ENCODE measurements at places on chromosomes 1 and 21. TPM values are rescaled to one million over a fixed set of nuclear protein-coding genes. Genes with fewer than 3 reads are reported as not detected.

DNA sequence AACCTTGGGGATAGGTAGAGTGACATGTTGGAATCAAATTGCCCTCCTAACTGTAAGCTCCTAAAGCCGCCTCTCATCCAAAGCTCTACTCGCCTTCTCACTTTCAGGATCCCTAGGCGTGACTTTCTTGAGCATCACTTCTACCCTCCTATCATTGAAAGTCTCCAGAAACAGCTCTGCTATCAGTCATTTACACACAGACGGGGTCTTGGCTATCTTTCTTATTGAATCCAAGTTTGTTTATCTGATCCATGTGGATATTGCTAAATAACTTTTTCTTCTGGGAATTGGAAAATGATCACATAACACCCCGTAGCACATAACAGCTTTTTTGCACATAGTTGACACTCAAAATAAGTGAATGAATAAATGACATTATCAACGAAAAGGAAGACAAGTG lies 216.4 kb upstream of the KIAA0040 start:
- DNase-seq, result no peak

DNA sequence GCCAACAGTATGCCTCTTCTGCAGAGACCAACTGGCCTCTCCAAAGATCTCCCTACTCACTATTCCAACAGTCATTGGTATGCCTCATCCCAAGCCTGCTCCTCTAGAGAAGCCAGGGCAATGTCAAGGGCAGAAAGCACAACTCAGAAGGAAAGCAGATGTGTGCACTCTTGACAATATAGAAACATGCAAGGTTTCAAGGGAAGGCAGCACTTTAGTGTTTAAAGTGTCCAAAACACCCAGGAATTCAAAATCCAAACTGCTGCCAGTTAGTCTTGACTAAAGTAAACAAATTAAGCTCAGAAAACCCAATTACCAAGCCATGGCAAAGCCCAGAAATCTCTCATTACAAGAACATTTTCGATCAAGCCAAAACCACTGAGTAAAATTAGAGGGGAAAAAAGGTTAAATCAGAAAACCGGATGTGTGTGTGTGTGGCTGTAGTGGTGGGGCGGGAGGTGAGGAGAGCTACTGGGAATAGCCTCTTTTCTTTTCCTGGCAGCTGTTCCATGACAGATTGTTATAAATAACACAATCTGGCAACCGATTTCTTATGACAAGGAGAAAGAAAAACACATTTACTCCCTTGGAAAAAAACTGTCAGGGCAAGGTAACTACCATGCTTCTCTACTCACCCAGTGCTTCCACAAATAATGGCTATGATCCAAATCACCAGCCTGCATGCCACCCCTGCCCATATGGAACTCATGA lies 39.2 kb downstream of the EIF2B3 start:
- no peak for DNase-seq

- DNase-seq, result no peak
Measured at GRCh38 chr1:151891512-151891911, 17.8 kb downstream of the THEM4 start.

GRCh38 chr1:198350456-198350855 lies 190.0 kb downstream of the ATP6V1G3 start:
- DNase-seq, result no peak

- DNase-seq, result no peak
Measured at GRCh38 chr1:9204156-9204720, 30.3 kb upstream of the H6PD start.

DNA sequence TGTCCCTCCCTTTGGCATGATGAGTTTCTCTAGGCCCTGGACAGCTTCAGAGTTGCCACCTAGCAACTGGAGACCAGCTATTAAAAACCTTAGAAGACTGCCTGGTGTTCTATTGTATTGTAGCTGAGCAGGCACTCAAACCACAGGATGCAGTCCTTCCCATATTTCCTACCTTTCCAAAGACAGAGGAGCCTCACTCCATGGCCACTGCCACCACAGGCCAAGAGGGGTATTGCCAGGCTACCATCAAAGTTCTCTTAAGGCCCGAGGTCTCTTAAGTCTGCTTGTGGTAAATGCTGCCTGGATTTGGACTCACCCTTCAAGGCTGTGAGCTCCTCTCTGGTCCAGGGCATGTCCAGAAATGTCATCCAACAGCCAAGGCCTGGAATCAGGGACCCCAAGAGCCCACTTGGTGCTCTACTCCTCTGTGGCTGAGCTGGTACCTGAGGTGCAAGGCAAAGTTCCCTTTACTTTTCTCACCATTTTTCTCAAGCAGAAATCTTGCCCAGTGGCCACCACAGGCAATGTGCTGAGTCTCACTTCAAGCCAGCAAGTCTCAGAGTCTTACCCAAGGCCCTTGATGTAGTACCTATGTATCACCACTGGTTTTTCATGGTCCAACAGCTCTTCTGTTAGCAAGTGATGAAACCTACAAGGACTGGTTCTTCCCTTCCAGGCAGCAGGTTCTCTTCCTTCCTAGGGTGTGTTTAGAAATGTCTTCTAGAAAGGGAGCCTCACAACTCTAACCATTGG lies 269.4 kb downstream of the AMY1C start:
- DNase-seq, result no peak

DNA sequence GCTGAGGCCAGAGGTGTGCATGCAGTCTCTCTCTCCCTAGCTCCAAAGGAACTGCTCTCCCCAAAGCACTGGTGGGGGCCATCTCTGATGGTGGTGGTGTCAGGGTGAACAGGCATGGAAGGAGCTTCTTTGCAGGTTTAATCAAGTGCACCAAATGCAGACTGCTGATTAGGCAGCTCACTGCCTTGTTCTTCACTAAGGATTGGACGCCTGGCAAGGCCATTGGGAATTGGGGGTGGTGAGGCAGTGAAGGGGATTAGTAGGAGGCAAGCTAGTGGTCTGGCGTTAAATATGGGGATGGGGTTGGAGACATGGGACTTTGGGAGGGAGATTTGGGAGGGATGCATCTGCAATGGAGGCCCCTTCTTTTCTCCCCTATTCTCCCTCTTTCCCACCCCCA lies 1.5 kb downstream of the CACNA1E start:
- DNase-seq, result no peak

DNA sequence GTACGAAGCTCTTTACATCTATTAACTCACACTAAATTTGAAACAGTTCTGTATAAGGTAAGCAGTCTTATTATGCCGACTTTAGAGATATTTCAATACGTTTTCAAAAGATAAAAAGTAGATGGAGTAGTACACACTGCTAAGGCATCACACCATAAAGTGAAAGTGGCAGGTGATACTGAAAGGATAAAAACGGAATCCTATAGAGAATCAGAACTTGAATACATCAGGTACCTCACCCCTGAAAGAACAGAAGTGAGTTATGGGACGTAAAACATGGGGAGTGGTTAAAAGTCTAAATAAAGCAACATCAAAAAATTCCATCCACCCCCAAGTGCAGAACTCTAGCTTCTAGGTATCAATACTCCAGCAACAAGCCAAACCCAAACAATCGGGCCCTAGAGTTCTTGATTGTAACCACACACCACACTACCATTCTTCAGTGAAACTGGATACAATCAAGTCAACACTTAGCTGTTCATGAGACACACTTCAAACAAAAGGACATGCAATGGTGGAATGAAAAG lies 142.6 kb downstream of the SMYD3 start:
- DNase-seq, result no peak

GRCh38 chr1:165174491-165174890 lies 182.0 kb downstream of the LMX1A start:
- DNase-seq, result no peak

DNA sequence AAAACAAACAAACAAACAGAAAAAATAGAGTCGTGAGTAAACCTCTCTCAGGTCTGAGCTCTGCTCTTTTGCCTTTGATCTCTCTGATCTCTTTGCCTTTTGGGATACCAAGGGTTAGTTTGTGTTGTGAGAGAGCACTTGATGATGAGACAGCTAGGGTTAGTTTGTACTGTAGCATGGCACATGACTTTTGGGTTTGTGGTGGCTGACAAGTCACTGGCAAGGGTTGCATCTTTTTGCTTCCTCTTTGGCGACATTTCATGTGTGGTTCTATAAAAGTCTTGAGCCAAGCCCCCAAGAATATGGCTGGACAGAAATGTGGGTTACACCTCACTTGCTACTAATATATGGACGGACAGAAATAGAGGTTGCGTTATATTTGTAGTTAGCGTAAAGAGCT lies 60.5 kb downstream of the TESK2 start:
- no peak for DNase-seq

DNA sequence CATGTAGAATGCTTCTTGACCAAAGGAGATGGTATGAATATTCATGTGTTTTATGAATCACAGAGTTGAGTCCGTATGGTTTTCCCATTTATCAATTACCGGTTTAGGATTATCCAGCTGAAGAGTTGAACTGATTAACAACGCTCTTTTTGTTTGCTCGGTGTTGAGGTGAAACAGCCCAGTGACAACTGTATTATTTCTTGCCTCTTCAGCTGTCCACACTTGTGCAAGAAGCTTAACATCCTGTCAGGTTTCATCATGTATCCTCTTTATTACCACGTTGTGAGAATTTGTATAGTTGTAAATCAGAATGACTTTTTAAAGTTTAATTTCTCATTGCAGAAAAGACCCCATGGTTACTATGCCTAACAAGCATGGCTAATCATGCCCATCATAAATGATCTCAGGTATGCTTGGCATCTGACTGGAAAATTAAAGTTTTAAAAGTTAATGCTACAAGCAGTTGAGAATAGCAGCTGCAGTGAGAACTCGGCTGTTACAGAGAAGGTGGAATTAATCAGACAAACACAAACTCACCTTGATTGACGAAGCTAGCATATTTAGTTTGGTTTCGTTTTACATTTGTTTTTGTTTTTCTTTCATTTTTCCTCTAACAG lies 563.2 kb upstream of the ADGRL2 start:
- no peak for DNase-seq

DNA sequence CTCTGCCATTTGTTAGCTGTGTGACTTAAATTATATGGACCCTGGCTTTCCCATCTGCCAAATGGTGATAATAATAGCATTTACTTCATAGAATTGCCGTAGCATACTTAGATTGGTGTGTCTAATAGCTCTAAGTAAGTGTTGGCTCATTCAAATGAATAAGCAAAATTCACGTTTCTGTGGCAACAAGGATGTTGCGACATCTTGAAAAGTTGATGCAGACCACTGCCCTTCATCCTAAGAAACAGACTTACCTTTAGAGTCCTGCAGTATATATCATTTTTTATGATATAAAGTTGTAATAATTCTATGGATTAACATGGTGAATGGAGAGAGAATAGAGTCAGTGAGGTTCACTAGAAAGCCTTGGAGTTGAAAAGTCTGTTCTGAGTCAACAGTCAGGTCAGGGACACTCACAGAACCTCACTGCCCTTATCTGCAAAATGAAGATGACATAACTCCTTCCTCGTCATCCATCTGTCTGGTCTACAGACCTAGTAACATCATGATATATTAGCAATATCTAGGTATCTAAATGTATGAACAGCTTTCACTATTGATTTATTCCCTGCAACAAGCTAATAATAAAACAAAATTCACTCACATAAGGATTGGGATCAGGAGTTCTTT lies 167.3 kb upstream of the C8B start:
- DNase-seq, result no peak

DNA sequence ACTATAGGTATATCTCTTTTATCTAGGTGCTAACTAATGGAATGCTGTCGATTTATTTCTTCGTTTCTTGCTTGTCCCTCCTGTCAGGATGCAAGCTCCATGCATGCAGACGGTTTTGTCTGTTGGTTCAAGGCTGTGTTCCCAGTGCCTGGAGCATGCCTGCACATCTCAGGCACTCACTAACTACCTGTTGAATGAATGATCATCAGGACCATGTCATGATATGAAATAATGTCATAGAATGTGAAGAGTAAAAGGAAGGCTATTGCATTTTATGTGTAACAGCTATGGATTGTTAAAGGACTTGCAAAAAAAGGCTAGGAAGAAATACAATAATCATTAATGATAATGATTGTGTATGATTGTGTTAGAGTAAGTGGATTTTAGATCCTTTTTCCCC lies 4.2 kb downstream of the GPR25 start:
- DNase-seq, result no peak

DNA sequence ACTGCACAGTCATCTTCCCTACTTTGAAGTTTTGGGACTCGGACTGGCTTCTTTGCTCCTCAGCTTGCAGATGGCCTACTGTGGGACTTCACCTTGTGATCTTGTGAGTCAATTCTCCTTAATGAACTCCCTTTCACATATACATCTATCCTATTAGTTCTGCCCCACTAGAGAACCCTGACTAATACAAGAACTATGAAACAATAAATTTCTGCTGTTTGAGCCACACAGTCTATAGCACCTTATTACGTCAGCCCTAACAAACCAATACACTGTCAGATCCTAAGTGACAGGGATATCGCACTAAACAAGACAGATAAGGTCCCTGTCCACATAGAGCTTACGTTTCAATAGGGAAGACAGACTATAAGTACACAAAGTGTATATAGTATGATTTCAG lies 120.1 kb downstream of the PLPP3 start:
- no peak for DNase-seq

- DNase-seq, result no peak
Measured at GRCh38 chr1:17200246-17200645, 4.7 kb upstream of the PADI1 start.

- no peak for DNase-seq
Measured at GRCh38 chr1:8711873-8712412, 105.5 kb downstream of the RERE start.

DNA sequence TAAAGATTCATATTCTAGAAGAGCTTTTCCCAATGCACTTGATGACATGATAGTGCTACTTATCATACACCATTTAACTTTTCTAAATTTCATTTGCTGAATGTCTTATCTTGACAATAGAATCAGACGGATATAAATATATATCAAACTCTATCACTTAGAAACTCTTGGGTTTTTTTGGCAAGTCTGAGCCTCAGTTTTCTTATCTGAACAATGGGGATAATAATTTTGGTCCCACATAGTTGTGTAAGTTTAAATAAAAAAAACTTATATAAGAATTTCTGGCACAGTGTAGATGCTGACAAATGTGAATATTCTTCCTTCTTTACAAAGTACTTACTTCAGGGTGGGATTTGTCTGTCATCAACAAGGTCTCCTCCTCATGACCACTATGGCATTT lies 21.5 kb upstream of the LEPR start:
- no peak for DNase-seq

DNA sequence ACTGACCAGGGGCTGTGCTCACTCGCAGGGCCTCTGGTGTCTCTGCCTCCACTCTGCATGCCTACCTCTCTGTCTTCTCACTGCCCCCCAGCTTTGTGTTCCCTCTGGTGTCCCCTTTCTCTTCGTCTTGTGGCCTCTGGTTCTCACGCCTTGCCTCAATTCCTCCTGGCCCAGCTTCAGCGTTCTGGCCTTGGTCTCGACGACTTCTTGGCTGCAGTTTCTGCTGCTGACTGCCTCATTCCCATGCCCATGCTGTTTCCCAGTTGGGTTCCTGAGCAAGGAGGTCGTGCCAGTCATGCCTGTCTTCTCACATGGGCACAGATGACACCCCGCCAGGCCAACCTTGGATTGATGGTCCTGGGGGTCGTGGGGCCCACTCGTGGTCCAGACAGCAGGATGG lies 423.0 kb upstream of the VAMP3 start:
- no peak for DNase-seq

GRCh38 chr1:99756598-99756997 lies 9.8 kb downstream of the FRRS1 start:
- DNase-seq, result no peak

GRCh38 chr1:18618546-18619466 lies 11.8 kb upstream of the PAX7 start:
- DNase-seq, result no peak

CHIA gene
- total RNA-seq, result not detected

IL12RB2 gene
- total RNA-seq, result 14.0 TPM

PTPRU gene
- total RNA-seq, result 42.0 TPM

CELA3B gene
- total RNA-seq, result not detected

DIO1 gene
- total RNA-seq, result not detected

IBA57 gene
- 15.7 TPM for total RNA-seq

AZIN2 gene
- 3.1 TPM for total RNA-seq

CASZ1 gene
- 86.8 TPM for total RNA-seq

SPATA6 gene
- total RNA-seq, result 0.85 TPM

FCRL4 gene
- not detected for total RNA-seq

ABL2 gene
- 9.3 TPM for total RNA-seq

Measured in gastrocnemius medialis (tissue), 4 donors.